ENCODE measurements at places on chromosomes 4 and X.

GRCh38 chr4:77564231-77564630, 41.4 kb upstream of the CXCL13 start:
- no peaks in the 10 kb centered on the region for H3K4me1 ChIP-seq
- no peaks in the 10 kb centered on the region for H3K27me3 ChIP-seq
- no peak for DNase-seq
- no peak overlapping the region for H3K4me3 ChIP-seq
- H3K36me3 ChIP-seq, result no peaks in the 10 kb centered on the region
- H3K27ac ChIP-seq, result no peak overlapping the region

DNA sequence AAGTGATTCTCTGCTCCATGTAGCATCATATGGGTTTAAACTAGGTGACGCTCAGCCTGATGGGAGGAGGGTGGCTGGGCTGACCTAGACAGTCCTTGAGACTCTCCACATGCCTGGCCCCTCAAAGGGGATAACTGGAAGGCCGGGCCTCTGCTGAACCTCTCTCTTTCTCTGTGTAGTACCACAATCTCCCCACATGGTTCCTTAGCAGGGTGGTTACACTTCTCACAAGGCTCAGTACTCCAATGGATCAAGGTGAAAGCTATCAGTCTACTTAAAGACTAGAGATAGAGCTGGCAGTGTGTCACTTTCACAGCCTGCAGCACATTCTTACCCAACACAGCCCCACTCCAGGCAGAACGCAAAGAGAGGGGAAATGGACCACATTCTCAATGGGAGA, 80.4 kb downstream of the LDB2 start:
- H3K27me3 ChIP-seq, result no peaks in the 10 kb centered on the region
- no peaks in the 10 kb centered on the region for H3K4me1 ChIP-seq
- no peak for DNase-seq
- no peak overlapping the region for H3K4me3 ChIP-seq
- H3K27ac ChIP-seq, result no peak overlapping the region

DNA sequence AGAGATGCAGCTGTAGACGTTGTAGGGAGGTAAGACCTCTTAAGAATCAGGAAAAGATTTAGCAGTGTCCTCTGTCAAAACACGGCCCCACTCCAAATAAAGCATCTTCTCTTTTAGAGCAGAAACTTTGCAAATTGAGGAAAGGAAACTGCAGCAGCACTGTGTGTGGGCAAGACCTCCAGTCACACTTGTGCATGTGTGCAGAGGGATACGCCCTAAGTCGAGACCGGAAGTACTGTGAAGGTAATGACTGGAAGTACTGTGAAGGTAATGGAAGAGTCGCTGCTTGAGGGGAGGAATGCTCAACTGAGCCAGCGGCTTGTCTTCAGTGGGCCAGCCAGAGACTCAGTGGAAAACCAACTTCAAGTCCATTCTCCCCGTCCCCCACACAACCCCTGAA, 46.5 kb downstream of the EGF start:
- H3K4me1 ChIP-seq, result no peaks in the 10 kb centered on the region
- H3K27ac ChIP-seq, result no peak overlapping the region
- no peak overlapping the region for H3K4me3 ChIP-seq
- no peak for DNase-seq
- no peaks in the 10 kb centered on the region for H3K36me3 ChIP-seq

DNA sequence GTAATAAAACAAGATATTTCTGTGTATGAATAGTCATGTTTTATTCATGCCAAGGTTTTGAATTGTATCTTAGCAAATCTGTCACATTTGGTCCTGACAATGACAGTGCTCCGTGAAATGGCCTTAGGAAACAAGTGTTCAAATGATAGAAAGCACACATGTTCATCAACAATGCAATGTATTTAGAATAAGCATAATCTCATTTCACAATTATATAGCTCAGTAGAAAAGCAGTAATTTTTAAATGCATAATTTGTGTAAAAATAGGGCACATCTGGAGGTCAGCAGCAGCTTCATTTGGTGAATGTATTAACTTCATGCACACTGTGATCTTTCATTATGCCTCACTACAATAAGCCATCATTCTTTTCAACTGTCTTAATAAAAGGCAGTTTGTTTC, 380.4 kb downstream of the GPM6A start:
- H3K27ac ChIP-seq, result no peak overlapping the region
- H3K36me3 ChIP-seq, result no peaks in the 10 kb centered on the region
- DNase-seq, result no peak

- no peaks in the 10 kb centered on the region for H3K27me3 ChIP-seq
- H3K4me1 ChIP-seq, result no peaks in the 10 kb centered on the region
- no peak overlapping the region for H3K27ac ChIP-seq
- no peak overlapping the region for H3K4me3 ChIP-seq
Observed at GRCh38 chrX:29471829-29472228, 743.5 kb upstream of the MAGEB2 start.

Data from DND-41 (cell line).